ENCODE measurements at places on chromosomes 11 and 22. TPM values are rescaled to one million over a fixed set of nuclear protein-coding genes. Genes with fewer than 3 reads are reported as not detected.

The ENDOD1 gene
- 15.2 TPM for total RNA-seq

The UBQLNL gene
- 0.15 TPM for total RNA-seq

DNA sequence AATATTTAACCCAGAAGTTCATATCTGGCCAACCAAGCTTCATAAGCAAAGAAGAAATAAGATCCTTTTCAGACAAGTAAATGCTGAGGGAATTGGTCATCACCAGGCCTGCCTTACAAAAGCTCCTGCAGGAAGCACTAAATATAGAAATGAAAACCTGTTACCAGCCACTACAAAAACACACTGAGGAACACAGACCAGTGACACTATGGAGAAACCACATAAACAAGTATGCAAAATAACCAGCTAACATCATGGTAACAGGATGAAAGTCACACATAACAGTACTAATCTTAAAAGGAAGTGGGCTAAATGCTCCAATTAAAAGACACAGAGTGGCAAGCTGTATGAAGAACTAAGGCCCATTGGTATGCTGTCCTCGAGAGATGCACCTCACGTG is 311.4 kb downstream of the DYNC2H1 start:
- DNase-seq = no peak
- H3K36me3 ChIP-seq = no peaks in the 10 kb centered on the region
- H3K27ac ChIP-seq = no peak overlapping the region

DNA sequence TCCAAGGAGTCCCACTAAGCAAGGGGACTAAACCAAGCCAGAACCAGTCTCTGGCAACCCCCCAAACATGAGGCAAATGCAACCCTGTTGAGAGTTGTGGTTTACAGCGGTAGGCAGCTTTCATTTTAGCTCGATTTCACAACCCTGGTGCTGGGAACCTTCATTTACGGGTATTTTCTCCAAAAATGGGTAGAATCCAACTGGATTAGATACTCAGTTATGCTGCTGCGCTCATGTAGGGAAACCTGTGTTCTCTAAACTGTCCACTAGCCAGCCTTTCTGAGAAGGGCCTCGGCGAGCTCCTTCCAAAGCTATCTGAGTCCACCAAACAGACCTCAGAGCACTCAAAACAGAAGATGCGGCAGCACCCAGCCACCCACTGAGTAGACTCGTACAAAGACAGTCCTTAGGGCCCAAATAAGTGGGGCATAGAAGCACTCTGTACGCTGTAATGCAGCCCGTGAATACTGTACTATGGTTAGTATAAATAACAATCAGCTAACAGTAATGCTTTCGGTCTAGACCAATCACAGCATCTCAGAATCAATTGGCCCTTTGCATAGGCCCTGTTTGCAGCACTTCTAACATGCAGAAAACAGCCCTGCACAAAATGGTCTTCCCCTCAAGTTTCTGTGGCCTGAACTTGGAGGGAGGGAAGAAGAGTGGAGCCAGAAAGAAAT is 104.7 kb downstream of the ETS1 start:
- H3K27me3 ChIP-seq = no peaks in the 10 kb centered on the region
- H3K36me3 ChIP-seq = peaks cover 94% of the 10 kb centered on the region
- peak overlapping the region; percentile 95 for H3K27ac ChIP-seq
- peak overlapping the region; percentile 68 for H3K4me3 ChIP-seq
- DNase-seq = peak; percentile 72

- no peak overlapping the region for H3K4me3 ChIP-seq
- no peak for DNase-seq
- H3K27ac ChIP-seq = no peak overlapping the region
- H3K27me3 ChIP-seq = peaks cover 19% of the 10 kb centered on the region
- H3K4me1 ChIP-seq = no peaks in the 10 kb centered on the region
These were observed 14.3 kb upstream of the ACCSL start for GRCh38 chr11:44033411-44033850.

Measured in activated naive CD4-positive, alpha-beta T cell treated with anti-CD3 and anti-CD28 coated beads for 36 hours (primary cell).